Stimulated activated CD8-positive, alpha-beta memory T cell treated with anti-CD3 and anti-CD28 coated beads, Interleukin-4, amount 100 ng/mL, for 48 hours (primary cell): ENCODE measurements at places on chromosomes 3 and 15.

DNA sequence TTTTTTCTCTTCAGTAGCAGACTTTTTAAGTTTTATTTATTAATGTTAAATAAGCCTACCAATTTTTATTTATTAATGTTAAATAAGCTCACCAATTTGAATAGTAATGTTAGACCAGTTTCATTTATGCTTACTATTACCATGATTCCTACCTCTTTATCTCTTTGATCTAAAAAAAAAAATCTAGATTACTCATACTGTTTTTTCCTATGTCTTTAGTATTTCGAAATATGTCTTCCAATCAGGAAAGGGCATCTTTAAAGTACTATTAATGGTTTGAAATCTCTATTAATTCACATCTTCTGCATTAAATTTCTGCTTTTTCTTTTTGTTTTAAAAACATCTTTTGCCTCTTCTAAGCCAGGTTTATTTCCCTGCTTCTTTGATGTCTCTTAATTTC lies 27.5 kb upstream of the MAPKBP1 start:
- DNase-seq: no peak

DNA sequence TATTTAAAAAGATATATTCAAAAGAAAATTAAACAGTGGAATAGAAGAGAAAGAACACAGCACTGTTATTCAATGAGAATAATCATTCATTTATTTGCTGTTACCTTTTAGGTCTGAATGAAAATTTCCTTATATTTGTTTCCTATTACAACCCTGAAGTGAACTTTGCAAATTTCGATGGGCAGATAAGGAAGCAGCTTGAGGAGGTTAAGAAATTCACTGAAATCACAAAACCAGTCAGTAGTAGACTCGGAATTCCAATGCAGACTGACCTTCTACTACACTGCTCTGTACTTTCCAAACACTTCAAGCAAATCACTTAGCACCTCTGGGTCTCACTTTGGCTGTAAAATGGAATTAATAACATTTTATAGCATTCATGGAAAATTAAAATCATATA lies 172.0 kb upstream of the TP63 start:
- no peak for DNase-seq

DNA sequence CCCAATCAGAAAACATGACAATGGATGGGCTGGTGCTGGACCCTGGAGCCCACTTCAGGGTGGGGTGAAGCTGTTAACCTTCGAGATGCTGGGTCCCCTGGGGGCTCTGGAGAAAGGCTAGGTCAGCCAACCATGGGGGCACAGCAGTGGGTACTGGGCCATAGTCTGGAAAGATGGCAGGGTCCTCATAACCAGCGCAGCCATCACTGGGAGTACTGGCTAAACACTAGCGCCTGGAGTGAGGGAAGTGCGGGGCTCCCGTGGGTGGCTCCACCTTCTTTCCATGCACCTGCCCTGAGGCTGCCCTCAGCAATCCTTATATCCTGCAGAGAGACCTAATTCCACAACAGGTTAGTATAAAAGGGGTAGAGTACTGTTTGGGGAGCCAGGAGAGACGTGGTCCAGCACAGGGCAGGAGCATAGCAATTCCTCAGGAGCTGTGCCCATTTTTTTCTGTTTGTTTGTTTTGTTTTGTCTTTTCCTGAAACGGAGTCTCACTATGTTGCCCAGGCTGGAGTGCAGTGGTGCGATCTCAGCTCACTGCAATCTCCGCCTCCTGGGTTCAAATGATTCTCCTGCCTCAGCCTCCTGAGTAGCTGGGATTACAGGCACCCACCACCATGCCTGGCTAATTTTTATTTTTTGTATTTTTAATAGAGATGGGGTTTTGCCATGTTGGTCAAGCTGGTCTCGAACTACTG lies 122.6 kb upstream of the MEF2A start:
- DNase-seq: peak; percentile 10

DNA sequence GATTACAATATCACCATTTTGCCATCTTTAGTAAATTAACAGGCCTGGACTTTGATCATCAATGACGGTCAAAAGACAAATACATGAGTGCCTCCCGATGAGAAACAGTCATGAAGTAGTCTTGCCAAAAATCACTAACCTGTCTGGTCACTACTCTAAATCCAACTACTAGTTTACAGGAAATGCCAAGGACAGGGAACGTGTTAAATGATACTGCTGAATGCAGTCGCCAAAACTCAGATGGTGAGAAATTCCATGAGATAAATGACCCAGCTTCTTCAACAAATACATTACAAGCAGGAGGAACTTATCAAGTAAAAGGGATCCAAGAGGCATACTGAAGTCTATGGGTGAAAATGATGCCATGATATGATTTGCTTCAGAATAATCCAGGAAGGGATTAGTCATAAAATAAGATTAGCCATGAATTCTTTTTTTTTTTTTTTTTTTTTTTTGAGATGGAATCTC lies 35.8 kb upstream of the ATP13A3 start:
- no peak for DNase-seq

DNA sequence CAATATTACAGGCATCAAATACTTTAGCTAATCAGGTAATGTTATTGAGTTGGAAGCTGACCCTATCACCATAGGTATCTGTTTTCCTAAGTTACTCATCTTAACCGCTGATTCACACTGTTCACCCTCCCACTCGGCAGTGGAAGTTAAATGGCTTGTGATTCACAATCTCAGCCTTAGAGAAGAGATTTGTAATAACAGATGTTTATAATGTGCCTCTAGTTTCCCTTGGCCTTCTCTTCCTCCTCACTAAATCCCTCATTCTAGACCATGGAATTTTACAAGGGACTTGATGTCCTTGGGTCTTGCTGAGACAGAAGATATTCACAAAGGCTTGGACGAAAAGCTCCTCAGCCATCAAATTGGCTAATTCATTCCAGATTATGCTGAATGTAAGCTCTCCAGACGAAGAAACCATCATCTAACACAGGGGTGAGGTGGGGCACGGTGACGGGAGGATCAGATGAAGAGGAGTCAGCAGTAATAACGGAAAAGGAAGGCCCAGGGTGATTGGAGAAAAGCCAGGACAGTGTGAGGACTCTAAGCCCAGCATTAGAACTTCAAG lies 931.7 kb downstream of the MCTP2 start:
- DNase-seq: no peak

GRCh38 chr15:68817304-68818065 lies 3.2 kb downstream of the ANP32A start:
- DNase-seq: peak; percentile 77

DNA sequence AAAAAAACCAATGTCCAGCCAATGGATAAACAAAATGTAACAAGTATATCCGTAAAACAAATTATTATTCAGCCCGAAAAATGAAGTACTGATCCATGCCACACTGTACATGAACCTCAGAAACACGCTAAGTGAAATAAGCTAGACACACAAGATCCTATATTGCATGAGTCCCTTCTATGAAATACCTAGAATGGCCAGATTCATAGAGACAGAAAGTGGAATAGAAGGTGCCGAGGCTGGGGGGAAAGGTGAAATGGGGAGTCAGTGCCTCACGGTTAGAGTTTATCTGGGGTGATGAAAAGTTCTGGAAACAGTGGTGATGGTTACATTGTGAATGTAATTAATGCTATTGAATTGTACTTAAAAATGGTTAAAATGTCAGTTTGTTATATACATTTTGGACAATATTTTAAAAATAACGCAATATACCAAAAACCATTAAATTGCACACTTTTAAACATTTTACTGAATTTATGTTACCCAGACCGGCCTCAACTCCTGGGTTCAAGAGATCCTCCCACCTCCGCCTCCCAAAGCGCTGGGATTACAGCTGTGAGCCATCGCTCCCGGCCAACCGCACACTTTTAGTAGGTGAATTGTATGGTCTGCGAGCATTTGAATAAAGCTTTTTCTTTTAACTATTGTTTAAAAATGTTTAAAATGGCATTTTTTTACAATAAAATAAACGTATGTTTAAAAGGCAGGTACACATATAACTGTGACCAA lies 2.1 kb downstream of the RNF168 start:
- no peak for DNase-seq

DNA sequence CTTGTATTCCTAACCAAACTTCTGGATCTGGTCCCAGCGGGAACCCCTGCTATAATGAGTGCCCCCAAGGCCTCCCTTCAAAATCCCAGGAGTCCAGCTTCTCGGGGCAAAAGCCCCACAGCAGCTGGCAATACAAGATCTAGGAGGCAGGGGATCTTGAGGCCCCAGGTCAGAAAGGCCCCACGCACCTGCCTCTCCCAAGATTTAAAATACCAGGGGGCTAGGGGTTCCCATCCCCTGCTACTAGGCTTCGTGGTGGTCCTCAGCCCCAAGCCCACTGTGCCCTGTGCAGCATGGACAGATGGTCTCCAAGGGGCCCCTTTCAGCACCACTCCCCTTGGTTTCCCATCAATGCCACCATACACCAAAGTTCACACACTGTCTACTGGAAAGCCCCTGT lies 15.8 kb upstream of the CYP11A1 start:
- no peak for DNase-seq

- no peak for DNase-seq
Observed at GRCh38 chr15:62085740-62086139, 19.0 kb downstream of the C2CD4A start.

DNA sequence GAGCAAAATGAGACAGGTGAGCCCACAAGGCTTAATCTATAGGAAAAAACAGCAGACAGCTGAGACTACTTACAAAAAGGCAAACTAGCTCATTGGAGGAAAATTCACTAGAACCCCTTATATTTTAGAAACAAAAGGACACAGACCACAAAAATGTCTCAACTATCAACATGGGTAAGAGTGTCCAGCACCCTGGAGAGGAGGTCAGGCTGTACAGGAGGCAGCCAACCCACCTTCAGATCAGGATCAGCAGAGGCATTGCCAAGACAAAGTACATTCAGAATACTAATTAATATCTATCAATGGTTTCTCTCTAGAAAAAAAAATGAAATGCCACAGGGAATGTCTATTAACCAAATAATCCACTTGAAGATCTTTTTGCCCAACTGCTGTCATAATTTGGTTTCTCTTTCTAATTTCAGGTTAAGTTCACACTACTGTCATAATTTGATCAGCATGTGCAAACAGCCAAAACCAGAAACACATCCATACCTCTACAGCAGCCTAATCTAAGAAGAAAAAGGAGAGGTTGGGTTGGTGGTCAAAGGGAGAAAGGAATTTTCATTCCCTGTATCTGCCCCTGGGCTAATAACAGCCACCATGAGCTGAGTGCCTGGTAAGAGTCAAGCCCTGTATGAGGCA lies 26.0 kb upstream of the THBS1 start:
- no peak for DNase-seq

GRCh38 chr15:33975022-33975565 lies 6.8 kb downstream of the CHRM5 start:
- no peak for DNase-seq

- DNase-seq: peak; percentile 72
Observed at GRCh38 chr3:16884748-16885592, at the start of gene PLCL2. Gene PLCL2 (plus strand): TSS chr3:16884955. CDS start chr3:16885040, 85 bp downstream.

DNA sequence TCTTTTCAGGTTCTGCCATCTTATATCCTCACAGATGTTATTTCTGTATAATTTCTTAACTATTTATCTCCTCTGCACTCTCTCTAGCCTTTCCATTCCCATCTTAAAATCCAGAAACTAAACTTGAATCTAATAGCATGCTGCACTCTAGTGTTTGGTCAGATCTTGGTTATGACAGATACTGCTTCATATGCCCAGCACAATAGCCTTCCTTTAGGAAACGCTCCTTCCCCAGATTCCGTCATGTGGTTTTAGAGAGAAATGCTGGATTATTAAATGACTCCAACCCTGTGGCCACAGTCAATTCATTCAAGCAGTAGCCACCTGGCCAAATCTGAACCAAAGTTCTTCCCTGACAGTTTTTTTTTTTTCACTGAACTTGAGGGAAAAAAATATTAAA lies 19.4 kb downstream of the RASGRP1 start:
- DNase-seq: no peak

GRCh38 chr15:40344631-40345120 lies 3.9 kb upstream of the CCDC9B start:
- DNase-seq: peak; percentile 78

- peak; percentile 61 for DNase-seq
Observed at GRCh38 chr15:40928821-40929659, at the start of gene DLL4. Gene DLL4 (plus strand): TSS chr15:40929340. CDS start chr15:40929669, 329 bp downstream.

- no peak for DNase-seq
Observed at GRCh38 chr3:114226313-114226712, 11.1 kb downstream of the ZNF80 start.

- DNase-seq: no peak
Observed at GRCh38 chr3:124765197-124765840, 35.1 kb downstream of the UMPS start.

GRCh38 chr3:192220915-192221314 lies 506.4 kb downstream of the FGF12 start:
- DNase-seq: no peak

DNA sequence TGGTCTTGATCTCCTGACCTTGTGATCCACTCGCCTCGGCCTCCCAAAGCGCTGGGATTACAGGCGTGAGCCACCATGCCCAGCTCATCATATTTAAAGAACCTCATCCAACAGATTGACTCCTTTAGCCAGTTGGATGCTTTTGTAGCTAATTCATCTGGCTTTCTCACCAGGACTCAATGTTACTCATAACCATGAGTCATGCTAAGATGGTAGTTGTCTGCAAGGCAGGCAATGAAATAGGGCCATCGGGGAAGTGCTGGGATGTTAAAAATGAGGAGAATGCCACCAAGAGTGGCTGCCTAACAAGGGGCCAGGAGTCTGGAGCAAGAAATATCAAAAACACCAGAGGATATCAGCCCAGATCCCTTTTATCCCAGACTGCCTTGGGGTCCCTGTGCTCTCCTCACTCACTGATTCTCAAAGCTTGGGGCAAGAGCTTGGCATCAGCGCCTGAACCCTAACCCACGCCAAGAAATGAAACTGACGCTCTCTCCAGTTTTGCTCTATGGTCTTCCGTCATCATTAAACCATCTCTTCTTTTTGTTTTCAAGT lies 7.4 kb upstream of the PCOLCE2 start:
- DNase-seq: no peak

DNA sequence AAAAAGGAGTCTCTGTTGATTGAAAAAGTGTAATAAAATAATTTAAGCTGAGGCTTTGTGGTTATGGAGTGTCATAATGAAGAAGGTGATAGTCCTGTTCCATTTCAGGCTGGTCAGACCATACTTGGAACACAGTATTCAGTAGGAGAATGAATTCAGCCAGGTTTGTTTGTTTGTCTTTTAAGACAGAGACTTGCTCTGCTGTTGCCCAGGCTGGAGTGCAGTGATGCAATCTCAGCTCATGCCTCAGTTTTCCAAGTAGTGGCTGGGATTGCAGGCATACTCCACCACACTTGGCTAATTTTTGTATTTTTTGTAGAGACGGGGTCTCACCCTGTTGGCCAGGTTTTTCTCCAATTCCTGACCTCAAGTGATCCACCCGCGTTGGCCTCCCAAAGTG lies 33.5 kb downstream of the IQGAP1 start:
- DNase-seq: no peak

- no peak for DNase-seq
Observed at GRCh38 chr3:137061186-137061585, 103.4 kb downstream of the IL20RB start.

- DNase-seq: no peak
Observed at GRCh38 chr3:47425959-47426358, 45.1 kb downstream of the PTPN23 start.

GRCh38 chr15:83959477-83959876 lies 276.1 kb upstream of the GOLGA6L4 start:
- no peak for DNase-seq

GRCh38 chr3:188358787-188359493 lies 205.0 kb downstream of the LPP start:
- DNase-seq: no peak
